Uterus (tissue), 4 donors: ENCODE measurements at places on chromosomes 13 and 19.

DNA sequence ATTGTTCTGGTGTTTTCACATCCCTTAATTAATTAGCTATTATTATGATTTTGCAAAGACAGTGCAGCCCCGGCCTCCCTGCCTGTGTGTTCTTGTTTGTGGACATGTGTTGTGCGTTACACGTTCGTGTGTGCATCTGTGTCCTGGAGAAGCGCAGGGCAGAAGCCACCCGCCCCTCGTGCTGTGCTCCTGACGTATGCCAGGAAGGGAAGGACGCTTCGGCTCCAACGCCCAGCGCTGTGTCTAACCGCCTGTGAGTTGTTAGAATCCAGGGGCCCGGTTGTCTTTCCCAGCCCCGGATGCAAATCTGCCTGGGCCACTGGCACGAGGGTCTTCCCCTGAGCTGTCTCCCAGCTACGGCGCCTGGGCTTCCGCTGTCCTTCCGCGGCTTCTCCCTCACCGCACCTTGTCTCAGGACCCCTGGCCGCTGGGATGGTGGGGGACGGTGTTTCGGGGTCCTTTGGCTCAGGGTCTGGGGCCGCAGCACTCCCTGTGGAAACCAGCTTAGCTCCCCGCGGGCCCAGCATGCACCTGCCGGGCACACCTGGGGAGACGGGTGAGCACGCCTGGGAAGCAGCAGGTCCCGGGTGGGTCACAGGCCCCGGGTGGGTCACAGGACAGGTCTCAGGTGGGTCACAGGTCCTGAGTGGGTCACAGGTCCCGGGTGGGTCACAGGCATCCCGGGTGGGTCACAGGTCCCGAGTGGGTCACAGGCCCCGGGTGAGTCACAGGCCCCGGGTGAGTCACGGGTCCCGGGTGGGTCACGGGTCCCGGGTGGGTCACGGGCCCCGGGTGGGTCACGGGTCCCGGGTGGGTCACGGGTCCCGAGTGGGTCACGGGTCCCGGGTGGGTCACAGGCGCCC lies 51.5 kb downstream of the GAS6 start:
- DNase-seq, result no peak

GRCh38 chr19:43784981-43785808 lies 4.4 kb upstream of the KCNN4 start:
- DNase-seq, result no peak

DNA sequence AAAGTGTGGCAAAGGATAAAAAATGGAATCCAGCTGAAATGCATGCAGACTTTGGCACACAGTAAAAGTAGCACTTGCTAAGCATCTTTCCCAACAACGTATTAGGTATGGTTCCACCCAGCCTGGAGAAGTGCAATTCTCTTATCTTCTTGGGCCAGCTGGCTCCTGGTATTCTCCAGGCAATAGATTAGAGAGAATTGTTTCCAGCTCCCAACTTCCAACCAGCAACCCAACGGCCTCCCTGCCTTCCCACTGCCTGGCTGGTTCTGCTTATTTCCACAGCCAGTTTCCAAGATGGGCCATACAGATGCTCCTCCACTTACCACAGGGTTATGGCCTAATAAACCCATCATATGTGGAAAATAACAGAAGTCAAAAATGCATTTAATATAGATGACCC lies 133.4 kb downstream of the OXGR1 start:
- DNase-seq, result no peak

DNA sequence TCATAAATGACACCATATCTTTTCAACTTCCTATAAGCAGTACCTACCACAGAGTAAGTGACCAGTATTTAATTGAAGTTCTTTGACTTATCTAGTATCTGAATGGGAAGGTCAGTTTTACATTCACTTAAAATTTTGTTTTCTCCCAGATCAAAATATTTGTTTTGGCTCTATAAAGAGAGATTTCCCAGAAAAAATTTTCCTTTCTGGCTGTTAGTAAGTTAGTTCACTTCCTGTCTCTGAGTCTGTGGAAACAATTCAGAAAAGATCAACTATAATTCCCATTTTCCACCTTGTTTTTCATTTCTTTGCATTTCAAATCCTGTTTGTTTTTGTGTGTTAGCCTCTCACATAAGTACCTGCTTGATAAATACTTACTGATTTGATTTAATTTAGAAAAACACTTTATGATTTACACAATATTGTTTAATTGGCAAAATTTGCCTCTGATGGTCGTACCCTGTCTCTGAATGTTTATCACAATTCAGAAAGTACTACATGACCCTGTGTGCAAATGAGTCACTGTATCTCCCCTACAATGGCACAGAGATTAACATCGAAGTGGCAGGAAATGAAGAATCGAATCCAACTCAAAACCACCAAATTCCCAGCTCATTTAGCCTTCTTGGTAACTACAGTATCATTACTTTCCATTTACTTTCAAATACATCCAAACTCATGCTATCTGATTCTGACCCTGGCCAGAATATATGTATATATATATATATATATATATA lies 15.4 kb upstream of the MED4 start:
- DNase-seq, result no peak

- no peak for DNase-seq
Observed at GRCh38 chr13:98889419-98890085, 88.3 kb downstream of the DOCK9 start.

GRCh38 chr13:58999851-59000250 lies 1163.9 kb downstream of the DIAPH3 start:
- no peak for DNase-seq

- no peak for DNase-seq
Observed at GRCh38 chr13:31310786-31311185, 111.0 kb downstream of the B3GLCT start.

GRCh38 chr19:3176715-3177501 lies 1.7 kb upstream of the S1PR4 start:
- DNase-seq, result no peak

GRCh38 chr13:49029570-49029969 lies 53.9 kb downstream of the FNDC3A start:
- no peak for DNase-seq

DNA sequence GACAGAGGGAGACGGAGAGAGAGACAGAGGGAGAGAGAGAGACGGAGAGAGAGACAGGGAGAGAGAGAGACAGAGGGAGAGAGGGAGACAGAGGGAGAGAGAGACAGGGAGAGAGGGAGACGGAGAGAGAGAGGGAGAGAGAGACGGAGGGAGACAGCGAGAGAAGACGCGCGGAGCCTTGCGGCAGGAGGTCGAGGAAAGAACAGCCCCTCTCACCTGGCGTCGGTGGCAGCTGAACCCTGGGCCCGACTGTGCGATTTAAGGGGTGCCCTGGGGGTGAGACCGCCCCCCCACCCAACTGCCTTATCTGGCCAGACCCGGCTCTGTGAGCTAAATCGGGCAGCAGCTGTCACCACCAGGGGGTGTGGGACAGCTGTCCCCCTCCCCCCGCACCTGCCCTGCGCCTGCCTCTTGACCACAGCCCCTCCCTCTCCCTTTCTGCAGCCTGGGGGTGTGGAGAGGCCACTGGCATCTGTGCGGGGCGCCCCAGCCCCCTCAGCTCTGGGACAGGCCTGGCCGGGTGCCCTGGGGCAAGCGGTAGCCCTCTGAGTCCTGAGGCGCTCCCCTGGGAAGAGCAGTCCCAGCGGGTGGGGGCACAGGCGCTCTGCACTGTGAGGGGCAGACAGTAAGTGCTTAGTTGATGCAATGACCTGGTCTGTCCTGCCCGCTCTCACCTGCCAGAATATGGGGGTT lies 10.8 kb downstream of the JOSD2 start:
- DNase-seq, result peak; percentile 9

GRCh38 chr13:35990196-35990595 lies 141.0 kb downstream of the DCLK1 start:
- no peak for DNase-seq

GRCh38 chr19:33621811-33622504 lies at the start of gene CHST8:
Gene CHST8, plus strand, starts transcription at chr19:33621953. Its CDS starts 67,309 bp downstream, at chr19:33689262.
- DNase-seq, result no peak

- DNase-seq, result no peak
Observed at GRCh38 chr13:113942591-113943103, 31.2 kb downstream of the C13orf46 start.

DNA sequence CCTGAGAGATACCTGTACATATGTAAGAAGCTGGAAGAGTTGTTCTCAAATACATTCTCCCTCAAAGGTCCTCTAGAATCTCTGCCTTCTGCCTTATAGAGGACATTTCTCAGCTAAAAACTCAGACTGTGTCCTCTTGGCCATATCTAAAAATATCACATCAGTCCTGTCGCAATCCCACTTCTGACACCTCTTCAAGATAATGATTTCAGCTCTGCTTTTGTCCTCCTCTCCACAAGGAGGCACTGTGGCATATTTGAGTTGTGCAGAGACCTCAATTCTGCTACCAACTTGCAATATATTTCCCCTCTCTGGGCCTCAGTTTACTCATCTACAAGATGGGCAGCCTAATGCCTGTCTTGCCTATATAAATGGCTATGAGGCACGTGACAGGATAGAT lies 16.6 kb downstream of the ADAMTS10 start:
- DNase-seq, result no peak

DNA sequence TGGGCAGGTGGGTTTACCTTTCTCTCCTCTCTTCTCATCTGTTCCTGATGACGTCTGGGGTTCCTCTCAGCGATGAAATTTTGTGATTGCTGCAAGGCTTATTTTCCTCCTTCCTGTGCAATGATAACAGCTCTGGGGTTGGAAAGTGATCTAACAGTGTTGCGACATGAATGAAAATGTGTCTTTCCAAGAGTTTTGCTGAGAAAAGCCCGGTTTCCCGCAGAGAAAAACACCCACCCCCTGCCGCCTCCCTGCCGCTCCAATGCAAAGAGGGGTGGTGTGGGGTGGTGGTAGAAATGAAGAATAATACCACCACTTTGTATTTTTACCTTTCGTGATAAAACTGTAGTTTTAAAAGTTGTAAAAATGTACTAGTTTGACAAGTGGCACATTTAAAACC lies 232.0 kb downstream of the OLFM4 start:
- DNase-seq, result no peak

DNA sequence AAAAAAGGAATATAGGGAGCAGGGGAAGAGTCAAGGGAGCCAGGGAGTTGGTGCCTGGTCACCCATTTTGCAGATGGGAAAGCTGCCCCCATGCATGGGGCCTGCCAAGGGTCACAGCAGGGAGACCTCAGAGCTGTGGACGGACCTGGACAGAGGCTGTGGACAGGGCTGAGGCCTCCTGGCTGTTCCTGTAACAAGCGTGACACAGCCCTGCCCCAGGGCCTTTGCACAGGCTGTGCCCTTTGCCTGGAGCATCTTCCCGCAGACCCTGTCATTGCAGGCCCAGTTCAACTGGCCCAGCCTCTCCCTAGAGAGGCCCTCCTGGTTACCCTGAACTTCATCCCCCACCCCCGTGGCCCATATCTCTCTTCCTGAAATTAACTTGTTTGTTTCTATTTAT lies 6.4 kb downstream of the TNFAIP8L1 start:
- no peak for DNase-seq

DNA sequence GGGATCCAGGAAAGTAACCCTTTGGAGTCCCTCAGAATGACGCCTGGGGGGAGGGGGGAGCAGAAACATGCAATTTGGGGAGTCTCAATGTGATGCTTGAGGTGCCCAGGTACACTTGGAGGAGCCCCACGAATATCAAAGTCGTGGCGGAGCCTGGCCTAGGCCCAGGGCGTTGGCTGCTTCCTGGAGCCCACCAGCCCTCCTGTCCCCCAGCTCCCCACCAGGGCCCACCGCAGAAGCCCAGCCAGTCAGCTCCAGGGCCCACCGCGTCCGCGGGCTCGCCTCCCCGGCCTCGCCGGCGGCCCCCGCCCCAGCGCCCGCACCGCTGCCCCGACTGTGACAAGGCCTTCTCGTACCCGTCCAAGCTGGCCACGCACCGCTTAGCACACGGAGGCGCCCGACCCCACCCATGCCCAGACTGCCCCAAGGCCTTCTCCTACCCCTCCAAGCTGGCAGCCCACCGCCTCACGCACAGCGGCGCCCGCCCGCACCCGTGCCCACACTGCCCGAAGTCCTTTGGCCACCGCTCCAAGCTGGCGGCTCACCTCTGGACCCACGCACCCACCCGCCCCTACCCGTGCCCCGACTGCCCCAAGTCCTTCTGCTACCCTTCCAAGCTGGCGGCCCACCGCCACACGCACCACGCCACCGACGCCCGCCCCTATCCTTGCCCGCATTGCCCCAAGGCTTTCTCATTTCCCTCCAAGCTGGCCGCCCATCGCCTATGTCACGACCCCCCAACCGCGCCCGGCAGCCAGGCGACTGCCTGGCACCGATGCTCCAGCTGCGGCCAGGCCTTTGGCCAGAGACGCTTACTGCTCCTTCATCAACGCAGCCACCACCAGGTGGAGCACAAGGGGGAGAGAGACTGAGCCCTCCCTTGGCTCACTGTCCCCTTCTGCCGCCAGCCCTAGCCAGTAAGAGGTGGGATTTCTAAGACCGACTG lies 2.1 kb downstream of the ZNF575 start:
- peak; percentile 73 for DNase-seq

GRCh38 chr19:44647144-44647543 lies 3.4 kb downstream of the PVR start:
- no peak for DNase-seq

- DNase-seq, result no peak
Observed at GRCh38 chr13:110294146-110294545, 12.8 kb downstream of the COL4A1 start.

DNA sequence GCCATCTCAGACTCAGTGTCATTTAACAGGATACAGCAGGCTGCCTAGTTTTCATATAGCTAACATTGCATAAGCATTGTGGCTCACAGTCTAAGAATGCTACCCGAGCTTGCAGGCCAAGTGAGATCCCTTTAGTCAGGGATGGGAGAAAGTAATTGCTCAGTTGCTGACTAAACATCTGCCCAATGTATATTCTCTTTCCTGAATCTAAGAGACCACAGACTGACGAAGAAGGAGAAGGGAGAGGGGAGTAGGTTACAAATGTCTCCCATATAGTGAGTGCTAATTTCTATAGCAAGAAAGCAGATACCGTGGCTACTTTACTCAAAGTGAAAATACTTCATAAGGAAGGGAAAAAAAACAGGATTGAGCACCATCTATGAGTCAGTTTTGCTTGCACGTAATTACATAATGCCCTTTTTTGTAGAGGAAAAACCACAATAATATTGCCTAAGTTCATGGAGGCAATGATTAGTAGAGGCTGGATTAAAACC lies 453.9 kb downstream of the COG6 start:
- peak; percentile 58 for DNase-seq

DNA sequence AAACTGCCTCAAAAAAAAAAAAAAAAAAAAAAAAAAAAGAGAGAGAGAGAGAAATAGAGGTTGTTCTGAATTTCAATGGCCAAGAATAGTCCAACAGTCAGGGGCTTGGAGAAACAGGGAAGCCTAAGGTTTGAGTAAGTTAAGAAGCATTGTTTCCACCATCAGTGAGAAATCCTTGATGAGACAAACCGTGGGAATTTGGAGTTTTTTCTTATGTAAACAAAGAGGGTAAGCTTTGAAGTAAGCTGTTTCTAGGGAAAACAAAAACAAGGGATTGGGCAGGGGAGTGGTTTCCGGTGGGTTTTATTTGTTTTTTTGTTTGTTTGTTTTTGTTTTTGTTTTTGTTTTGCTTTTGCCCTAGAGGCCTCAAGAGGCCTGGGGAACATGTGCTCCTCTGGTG lies 11.2 kb upstream of the ERVV-1 start:
- no peak for DNase-seq

GRCh38 chr13:67763384-67763783 lies 533.2 kb upstream of the PCDH9 start:
- DNase-seq, result no peak
